ENCODE measurements at places on chromosomes 2 and 18.

- H3K27ac ChIP-seq = no peak overlapping the region
- no peak overlapping the region for H3K4me3 ChIP-seq
- H3K36me3 ChIP-seq = peaks cover 85% of the 10 kb centered on the region
- DNase-seq = no peak
These were observed 6.6 kb downstream of the GTF3C3 start for GRCh38 chr2:196792865-196793264.

- no peak overlapping the region for H3K27ac ChIP-seq
- H3K4me3 ChIP-seq = no peak overlapping the region
- H3K36me3 ChIP-seq = no peaks in the 10 kb centered on the region
- H3K4me1 ChIP-seq = no peaks in the 10 kb centered on the region
- H3K27me3 ChIP-seq = peaks cover 3% of the 10 kb centered on the region
These were observed 656 bp downstream of the UNC80 start for GRCh38 chr2:209772290-209772685.

DNA sequence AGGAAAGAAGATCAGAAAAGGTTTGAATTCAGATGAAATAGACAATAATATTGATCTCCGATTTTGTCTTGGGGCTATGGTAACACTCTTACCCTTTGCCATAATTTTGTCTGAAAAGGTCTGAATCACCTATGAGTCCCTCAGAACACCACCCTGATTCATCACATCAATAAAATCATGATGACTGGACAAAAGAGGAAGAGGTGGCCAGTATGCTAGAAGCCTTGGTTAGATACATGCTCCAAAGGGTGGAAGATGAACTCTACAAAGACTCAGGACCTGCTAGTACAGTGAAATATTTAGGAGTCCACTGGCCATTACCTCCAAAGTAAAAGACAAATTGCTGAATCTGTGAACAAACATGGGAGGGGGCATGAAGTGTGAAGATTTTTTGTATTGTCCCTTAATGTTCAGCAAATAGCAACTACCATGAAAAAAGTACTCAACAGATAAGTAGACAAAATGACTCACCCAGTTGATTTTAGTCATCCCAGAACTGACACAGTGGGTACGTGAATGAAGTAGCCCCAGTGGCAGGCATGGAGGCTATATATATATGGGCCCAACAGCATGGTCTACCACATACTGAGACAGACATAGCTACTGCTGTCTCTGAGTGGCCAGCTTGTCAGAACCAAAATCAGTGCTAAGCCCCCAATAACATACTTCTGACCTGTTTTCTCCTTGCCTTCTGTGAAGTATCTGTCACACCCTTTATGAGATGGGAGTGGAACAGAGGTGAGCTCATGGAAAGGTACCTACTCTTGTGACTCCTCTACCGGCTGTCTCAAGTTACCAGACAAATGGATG is 36.5 kb upstream of the GLS start:
- no peaks in the 10 kb centered on the region for H3K27me3 ChIP-seq
- no peak overlapping the region for H3K27ac ChIP-seq
- H3K36me3 ChIP-seq = no peaks in the 10 kb centered on the region
- H3K4me3 ChIP-seq = no peak overlapping the region
- H3K4me1 ChIP-seq = no peaks in the 10 kb centered on the region

- no peaks in the 10 kb centered on the region for H3K36me3 ChIP-seq
- no peak overlapping the region for H3K4me3 ChIP-seq
- DNase-seq = no peak
- no peaks in the 10 kb centered on the region for H3K27me3 ChIP-seq
- H3K27ac ChIP-seq = no peak overlapping the region
These were observed 294.9 kb downstream of the SOX11 start for GRCh38 chr2:5986801-5987787.

DNA sequence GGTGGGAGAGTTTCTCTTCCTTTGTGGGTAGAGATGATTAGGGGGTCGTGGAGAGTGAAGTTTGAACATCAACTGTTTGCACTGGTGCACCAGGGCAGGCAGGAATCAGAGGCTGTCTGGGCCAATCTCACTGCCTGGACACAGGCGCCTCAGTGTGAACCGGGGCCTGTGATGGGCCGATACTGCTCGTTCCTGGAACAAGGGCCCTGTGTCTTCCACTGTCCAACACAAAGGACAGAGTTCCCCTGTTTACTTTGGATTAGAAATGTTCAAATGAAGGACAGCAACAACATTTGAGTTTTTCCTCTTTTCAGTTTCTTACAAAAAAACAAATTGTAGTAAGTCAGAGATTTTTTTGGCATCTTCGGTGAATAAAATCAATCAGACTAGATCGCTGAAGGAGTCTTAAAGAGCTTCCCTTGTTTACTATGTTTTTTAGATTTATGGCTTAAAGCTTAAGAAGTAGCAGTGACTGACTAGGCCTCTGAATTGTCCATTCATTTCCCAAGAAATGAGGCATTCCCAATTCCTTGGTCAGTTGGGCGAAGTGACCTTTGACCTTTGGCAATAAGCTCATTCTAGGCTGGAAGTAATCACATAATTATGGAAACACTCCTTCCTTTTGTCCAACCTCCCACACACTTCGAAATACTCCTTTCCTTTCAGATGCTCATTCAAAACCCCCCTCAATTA is 11.6 kb upstream of the TGFA start:
- H3K4me3 ChIP-seq = no peak overlapping the region
- H3K27me3 ChIP-seq = no peaks in the 10 kb centered on the region
- no peaks in the 10 kb centered on the region for H3K4me1 ChIP-seq
- H3K36me3 ChIP-seq = no peaks in the 10 kb centered on the region

- H3K27ac ChIP-seq = no peak overlapping the region
- H3K36me3 ChIP-seq = no peaks in the 10 kb centered on the region
- H3K4me3 ChIP-seq = no peak overlapping the region
- no peaks in the 10 kb centered on the region for H3K27me3 ChIP-seq
- H3K4me1 ChIP-seq = no peaks in the 10 kb centered on the region
- no peak for DNase-seq
These were observed 145.5 kb downstream of the CALCRL start for GRCh38 chr2:187302586-187302985.

DNA sequence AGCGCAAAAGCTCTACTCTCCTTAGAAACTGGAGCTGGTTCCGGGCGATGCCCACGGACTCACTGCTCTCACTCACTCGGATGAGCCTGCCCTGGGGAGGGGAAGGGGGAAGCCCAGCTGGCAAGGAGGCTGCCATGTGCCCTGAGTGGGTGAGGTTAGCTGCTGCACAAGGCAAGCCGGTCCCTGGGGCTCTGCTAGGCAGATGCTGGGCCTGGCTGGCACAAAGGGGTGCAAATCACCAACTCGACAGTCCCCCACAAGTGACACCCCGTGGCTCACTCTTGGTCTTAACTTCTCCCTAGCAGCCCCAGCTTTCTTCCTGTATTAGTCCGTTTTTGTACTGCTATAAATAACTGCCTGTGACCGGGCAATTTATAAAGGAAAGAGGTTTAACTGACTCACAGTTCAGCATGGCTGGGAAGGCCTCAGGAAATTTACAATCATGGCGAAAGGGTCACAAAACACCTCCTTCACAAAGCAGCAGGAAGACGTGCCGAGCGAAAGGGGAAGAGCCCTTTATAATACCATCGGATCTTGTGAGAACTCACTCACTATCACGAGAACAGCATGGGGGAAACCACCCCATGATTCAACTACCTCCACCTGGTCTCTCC is 33.2 kb downstream of the ADCY3 start:
- peak overlapping the region; percentile 53 for H3K4me3 ChIP-seq
- H3K36me3 ChIP-seq = no peaks in the 10 kb centered on the region
- H3K27ac ChIP-seq = peak overlapping the region; percentile 42
- DNase-seq = peak; percentile 79
- peaks cover 22% of the 10 kb centered on the region for H3K4me1 ChIP-seq

- no peak overlapping the region for H3K27ac ChIP-seq
- no peaks in the 10 kb centered on the region for H3K36me3 ChIP-seq
- no peaks in the 10 kb centered on the region for H3K27me3 ChIP-seq
- no peaks in the 10 kb centered on the region for H3K4me1 ChIP-seq
- no peak overlapping the region for H3K4me3 ChIP-seq
- no peak for DNase-seq
These were observed 91.7 kb upstream of the SLC35G4 start for GRCh38 chr18:11517704-11518103.

- no peak overlapping the region for H3K27ac ChIP-seq
- H3K36me3 ChIP-seq = no peaks in the 10 kb centered on the region
- peaks cover 39% of the 10 kb centered on the region for H3K4me1 ChIP-seq
- no peak overlapping the region for H3K4me3 ChIP-seq
- no peaks in the 10 kb centered on the region for H3K27me3 ChIP-seq
- DNase-seq = no peak
These were observed 33.6 kb downstream of the APCDD1 start for GRCh38 chr18:10488017-10488416.

DNA sequence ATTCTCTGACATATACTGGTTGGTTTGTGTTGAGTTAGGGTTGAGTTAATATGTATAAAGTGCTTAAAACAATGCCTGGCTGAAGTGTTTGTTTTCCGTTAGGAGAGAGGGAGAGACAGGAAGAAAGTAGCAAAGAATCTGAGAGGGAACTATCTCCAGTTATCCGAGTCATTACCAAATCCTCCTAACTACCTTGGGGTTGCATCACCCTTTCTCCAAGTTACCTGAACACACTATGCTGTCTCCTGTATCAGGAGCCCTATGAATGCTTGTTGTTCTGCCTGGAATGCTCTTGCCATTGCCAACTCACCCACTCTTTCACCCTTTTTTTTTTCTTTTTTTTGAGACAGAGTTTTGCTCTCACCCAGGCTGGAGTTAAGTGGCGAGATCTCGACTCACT is 47.9 kb upstream of the ITGAV start:
- no peaks in the 10 kb centered on the region for H3K27me3 ChIP-seq
- H3K4me1 ChIP-seq = no peaks in the 10 kb centered on the region
- no peak for DNase-seq

- no peaks in the 10 kb centered on the region for H3K36me3 ChIP-seq
- H3K27me3 ChIP-seq = no peaks in the 10 kb centered on the region
- H3K27ac ChIP-seq = no peak overlapping the region
- no peak for DNase-seq
These were observed 95.2 kb downstream of the TFCP2L1 start for GRCh38 chr2:121189661-121190381.

- no peak overlapping the region for H3K4me3 ChIP-seq
- H3K36me3 ChIP-seq = no peaks in the 10 kb centered on the region
- no peak overlapping the region for H3K27ac ChIP-seq
These were observed 261.1 kb upstream of the ZEB2 start for GRCh38 chr2:144780983-144781382.

DNA sequence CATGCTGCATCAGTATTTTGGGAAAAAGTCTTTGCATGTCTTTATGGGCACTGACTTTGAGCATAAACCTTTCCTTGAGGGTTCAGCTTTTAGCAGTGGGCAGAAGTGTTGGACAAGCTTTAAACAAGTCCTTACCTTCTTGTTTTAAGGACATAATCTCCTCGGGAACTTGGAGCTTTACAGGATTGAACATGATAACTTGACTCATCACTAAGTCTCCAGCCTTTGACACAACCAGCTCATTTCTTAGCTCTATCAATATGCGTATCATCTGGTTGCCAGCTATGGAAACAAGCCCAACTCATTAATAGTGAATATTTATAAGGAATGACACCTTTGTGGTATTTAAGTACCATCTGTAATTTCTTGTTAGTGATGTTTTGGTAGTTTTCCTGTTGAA is 21.0 kb upstream of the RAB27B start:
- no peaks in the 10 kb centered on the region for H3K27me3 ChIP-seq
- no peaks in the 10 kb centered on the region for H3K4me1 ChIP-seq
- no peak overlapping the region for H3K4me3 ChIP-seq
- no peaks in the 10 kb centered on the region for H3K36me3 ChIP-seq
- H3K27ac ChIP-seq = no peak overlapping the region

DNA sequence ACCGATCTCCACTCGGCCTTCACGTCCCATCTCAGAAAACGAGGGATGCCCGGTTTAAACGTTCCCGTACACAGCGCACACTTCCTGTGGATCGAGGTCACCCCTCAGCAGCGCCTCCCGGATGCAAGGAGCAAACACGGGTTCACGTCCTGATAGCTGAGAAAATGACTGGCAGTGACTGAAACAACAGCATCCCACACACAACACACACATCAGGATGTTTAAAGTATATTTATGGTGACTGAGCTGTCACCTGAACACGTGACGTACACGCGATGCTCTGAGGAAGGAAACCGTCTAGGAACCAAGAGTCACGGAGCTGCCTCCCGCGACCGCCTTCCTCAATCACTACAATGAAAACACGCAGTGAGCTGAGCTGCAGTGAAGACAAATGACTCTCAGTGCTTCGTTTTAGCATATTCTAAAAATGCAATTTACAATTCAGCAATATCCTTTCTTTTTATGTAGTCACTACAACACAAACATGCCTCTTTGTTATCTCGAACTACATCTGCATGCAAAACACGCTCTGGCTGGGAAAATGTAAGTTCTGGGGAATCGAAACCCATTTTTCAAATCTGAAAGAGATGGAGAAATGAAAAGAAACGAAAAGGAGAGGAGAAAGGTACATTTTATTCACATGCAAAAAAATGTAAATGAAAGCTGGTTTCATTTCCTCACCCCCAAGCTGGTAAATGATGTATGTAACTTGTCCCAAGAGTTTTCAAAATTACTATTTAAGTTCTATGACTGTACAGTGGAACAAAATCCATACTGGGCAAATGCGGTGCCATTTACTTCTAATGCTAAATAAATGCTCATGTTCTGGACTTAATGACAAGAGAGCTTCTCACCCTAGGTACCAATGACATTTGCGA is 19.8 kb downstream of the HDAC4 start:
- peaks cover 19% of the 10 kb centered on the region for H3K4me1 ChIP-seq
- DNase-seq = peak; percentile 90
- H3K27me3 ChIP-seq = no peaks in the 10 kb centered on the region

DNA sequence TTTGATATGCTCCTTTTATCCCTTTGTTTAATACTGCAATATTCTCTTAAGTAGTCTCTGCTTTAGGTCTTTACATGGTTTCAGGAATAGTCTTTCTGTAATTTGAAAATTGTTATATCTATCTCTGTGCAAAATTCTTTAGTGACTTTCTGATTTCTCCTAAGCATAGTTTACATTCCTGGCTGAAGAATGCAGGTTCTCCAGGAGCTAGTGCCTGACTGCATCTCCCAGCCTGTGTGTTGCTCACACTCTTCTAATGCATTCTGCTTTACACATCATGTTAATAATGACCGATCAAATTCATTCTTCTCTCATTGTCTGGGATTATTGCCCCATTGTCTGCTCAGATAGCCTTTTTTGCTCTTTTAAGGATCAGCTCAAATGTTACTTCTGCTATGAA is 1349.2 kb downstream of the DSC3 start:
- H3K36me3 ChIP-seq = no peaks in the 10 kb centered on the region
- no peaks in the 10 kb centered on the region for H3K4me1 ChIP-seq
- no peak overlapping the region for H3K4me3 ChIP-seq
- no peak overlapping the region for H3K27ac ChIP-seq
- DNase-seq = no peak
